ENCODE measurements at places on chromosomes 7 and 10.

GRCh38 chr7:151429560-151430331, 10.2 kb downstream of the CRYGN start:
- DNase-seq = no peak

GRCh38 chr7:73907554-73908122, 46.7 kb downstream of the TMEM270 start:
- DNase-seq = no peak

DNA sequence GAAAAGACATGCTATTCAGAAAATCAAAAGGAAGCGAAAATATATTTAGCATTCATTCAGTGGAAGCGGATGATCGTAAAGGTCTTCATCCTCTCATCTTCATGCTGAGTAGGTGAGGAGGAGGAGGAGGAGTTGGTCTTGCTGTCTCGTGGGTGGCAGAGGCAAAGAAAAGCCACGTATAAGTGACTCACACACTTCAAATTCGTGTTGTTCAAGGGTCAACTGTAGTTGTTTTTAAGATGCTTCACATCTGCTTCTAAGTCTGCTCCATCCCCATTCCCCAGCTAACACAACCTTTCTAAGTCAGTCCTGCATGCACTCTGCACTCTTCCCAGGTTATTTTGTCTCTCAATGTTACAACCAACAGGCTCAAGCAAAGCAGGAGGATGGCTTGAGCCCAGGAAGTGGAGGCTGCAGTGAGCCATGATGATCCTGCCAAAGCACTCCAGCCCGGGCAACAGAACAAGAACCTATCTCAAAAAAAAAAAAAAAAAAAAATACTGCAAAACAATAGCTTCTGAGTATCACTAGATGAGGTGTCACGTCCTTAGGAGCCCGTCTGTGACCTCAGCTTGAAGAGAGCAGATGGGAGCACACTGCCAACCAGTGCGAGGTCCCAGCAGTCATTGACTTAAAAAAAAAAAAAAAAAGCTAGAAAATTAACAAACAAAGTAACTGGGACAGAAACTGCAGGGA, 70.5 kb downstream of the SFMBT2 start:
- no peak for DNase-seq

- no peak for DNase-seq
These were observed 132.6 kb downstream of the CHRM2 start for GRCh38 chr7:137001041-137001440.

DNA sequence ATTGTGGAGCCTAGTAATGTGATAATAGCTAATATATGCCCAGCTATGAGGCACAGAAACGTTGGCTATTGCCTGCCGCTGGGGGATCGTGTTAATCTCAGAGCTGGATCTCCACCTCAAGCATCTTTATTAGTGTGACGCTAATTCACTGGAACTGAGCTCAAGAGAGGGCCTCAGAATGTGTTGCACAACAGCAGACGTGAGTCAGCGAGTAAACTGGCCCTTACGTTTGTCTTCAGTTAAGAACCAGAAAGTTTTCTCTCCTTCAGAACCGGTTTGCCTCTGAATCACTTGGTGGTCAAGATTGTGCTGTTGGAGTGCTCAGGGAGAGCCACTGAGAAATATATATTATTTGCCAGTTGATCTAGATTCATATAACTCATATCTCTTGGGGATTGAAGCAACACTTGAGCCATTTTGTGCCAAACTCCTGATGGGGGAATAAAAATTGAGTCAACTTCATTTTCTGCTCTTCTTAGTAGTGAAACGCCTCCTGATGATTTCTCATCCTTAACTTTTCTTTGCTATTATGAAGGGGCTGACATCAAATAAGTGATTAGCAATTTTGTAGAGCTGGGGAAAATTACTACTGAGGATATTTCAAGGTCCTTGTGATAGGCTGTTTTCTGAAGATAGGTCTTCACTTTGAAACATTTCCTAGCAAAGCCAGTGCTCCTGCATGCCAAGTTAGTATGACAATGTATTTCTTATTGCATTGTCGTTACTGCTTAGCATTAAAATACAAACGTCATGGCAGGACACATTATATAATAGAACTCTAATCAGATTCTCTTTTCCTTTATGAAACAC, 22.3 kb downstream of the BZW2 start:
- peak; percentile 74 for DNase-seq
